Stimulated activated CD8-positive, alpha-beta memory T cell treated with anti-CD3 and anti-CD28 coated beads, Interleukin-2, amount 100 ng/mL, for 48 hours (primary cell): ENCODE measurements at places on chromosomes 5 and 9.

DNA sequence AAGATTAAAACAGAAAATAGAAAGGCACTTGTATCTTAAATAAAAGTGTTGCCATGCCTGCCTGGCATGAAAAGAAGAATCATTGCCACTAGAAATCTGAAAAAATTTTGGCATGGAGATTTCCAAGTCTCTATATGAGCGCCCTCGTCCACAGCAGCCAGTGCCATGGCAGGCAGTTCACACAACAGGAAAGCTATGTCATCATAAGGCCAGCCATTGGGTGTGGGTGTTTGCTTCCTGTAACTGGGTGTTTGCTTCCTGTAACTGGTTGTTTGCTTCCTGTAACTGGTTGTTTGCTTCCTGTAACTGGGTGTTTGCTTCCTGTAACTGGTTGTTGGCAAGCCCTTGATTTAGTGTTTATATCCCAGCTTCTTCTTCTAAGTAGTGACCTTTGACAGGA, 446.7 kb downstream of the IRX1 start:
- DNase-seq = no peak

DNA sequence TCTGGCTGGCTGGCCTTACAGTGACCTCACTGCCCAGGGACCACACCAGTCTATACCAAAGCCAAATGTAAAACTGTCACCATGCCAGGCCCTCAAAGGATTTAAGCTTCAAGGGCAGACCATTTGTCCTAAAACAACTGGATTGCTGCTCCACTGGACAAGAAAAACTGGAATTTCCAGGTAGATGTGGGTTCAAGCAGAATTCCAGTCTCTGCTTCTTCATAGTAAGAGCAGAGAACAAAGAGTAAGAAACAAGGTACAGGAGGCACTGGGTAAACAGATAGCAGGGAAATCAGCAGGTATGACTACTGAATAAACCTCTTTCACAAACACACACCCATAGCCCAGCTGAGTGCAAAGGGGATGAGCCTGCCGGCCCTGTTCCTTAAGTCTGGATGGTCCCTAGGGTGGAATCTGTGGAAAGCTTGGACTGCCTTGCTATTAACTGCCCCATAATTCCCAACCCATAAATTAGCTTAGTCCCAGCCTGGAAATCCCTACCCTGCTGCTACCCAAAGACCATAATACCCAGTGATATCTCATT, 5.5 kb downstream of the B4GALT1 start:
- no peak for DNase-seq

DNA sequence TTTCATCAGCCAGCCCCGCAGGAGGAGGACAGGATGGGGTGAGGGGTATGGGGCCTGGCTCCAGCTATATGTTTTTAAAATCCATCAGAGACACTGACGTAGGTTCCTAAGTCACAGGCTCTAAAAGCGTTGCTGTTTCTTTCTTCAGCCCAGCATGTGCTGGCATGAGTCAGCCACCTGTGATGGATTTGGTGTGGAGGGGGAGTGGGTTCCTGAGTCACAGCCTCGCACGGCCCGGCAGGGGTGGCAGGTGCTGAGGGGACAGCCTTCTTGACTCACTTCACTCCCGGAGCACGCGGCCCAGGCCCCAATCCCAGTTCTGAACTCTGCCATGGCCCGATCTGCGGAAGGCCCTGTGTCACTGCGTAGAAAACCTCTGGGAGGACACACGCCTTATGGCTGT, 38.8 kb upstream of the RPL26L1 start:
- no peak for DNase-seq

DNA sequence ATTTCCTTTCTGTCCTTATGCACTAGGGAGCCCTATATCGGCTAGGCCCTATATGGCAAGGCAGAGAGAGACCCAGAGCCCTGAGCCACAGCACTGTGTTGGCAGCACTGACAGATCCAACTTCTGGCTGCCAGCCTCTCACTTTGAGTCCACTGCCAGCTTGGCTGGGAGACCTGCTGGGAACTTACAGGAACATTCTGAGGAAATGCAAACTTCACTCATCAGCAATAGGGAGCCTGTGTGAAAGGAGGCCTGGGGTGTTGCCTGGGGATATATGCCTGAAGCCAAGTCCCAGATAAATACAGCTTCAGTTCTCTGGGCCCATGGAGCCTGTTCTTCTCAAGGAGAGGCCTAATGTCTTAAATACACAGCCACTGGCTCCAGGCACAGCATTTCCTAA, 78.0 kb downstream of the ADRB2 start:
- no peak for DNase-seq
